MG63 (cell line): ENCODE measurements at places on chromosomes 12 and 14.

- DNase-seq = no peak
Measured at GRCh38 chr14:69351385-69351784, 46.7 kb downstream of the ERH start.

- no peak for DNase-seq
Measured at GRCh38 chr14:95023886-95024285, 133.4 kb downstream of the DICER1 start.

DNA sequence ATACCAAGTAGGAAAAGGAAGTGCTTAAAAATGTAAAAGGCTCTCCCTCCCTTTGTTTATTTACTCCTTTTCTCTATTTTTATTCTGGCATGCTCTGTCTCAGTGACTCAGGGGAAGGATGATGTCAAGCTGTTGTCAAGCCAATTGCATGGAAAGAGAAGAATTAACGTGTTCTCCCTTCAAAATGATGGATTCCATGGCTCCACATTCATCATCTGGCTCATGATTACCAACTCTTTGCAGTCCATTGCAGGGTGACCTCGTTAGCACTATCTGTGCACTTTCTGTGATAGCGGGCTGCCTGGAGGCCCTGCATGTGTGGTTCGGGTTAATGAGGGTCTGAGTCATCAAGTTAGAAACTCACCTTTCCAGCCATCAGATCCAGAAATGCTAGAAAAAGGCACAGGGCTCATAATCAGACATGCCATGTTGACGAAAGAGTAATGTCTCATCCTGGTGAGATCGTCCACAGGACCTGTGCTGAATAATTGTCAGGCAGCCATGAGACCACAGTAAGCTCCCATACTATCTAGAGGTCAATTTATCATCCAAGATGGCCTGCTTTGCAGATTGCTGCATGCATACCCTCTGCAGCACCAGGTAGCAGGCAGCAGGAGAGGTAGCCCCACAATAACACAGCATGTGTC is 79.2 kb upstream of the BTG1 start:
- DNase-seq = peak; percentile 47

DNA sequence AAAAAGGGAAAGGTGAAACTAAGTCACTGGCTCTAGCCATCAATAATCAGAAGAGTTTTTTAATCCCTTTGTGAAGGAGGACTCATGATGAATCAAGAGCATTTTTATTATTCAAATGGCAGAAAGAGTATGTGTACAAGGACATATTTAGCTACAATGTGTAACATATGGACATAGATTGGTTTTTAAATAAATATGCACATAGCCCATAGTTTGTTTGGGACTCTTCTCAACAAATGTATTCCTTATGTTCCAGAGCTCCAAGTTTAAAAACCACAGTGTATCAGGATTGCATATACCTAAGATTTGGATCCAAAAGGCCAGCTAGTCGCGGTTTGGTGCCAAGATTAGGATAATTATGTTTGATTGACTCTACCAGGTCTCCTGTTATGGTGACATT is 104.2 kb downstream of the C12orf50 start:
- no peak for DNase-seq

DNA sequence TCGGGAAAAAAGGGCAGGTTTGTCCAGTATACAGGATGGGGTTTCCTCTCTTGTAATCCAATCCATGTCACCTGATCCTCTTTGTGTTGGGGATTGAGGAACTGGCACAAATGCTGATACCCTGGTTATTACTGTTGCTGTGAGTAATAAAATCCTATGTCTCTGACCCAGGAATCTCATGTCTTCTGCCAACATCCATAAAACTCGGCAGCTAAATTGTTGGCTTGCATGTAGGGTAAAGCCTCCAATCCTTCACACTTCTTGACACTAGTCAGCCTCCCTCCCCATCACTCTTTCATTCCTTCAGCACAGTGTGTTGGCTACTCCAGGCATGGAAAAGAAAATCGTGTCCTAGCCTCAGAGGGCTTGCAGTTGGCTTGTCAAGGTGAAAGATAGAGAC is 9.2 kb upstream of the NOS1 start:
- no peak for DNase-seq

DNA sequence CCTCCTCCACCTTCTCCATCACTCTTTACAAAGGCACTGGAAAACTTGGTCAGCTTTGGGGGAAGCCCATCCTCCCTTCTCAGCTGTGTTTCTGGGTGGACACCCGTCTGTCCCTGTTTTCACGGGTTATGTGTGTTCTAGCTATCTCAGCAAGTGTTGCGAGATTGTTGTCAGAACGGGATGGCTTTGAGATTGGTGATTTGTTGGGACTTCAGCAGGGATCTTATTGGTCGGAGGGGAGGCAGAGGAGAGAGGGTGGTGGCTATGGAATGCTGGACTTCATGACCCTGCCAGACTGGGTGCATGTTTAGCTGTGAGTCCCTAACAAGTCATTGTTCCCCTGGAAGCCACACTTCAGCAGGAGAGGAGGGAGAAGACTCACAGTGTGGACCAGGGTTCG is 2.1 kb downstream of the USP5 start:
- no peak for DNase-seq

DNA sequence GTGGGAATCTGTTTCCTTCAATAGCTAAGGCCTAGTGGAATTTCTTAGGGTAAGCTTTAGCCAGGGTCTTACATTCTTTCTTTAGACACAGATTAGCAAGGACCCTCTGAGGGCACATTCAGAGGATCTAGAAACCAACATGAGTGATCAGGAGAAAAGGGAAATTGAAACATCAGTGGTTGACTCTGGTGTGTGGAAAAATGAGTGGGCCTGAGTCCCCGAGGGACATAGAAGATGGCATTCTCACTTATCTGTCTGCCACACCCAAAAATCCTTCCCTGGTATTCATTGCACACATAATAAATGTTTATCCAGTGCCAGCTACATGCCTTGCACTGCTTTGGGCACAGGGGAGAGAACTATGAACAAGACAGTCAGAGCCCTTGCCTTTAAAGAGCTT is 82.9 kb downstream of the SSPN start:
- DNase-seq = no peak

DNA sequence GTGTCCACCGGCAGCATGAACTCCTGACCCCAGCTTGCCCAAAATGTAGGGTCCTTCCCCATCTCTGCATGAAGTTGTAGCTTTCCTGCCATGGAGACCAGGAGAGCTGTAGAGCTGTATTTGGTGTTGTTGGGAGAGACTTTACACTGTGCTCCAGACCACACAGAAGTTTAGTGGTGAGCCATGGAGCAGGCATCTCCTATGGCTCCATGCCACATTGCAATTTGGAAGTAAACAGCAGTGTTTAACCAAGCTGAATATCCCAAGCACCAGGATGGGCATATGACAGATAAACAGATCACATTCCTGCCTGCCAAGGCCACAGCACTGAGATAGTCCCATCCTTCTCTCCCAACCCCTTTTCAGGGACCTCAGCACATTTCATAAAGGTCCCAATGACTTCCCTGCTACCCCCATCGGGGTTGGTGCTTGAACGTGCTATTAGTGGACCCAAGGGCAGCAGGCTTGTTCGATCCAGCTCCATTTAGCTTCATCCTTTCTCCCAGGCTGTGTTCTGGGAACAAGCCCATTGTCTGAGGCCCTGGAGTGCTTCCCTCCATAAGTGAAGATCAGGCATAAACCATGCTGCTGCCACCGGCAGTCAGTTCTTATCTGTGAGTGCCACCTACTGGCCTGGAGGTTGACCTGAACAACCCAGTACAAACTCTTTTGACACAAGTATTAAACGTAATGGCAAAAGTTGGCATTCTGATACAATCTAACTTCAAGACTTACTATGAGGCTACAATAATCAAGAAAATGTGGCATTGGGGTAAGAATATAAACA is 172.3 kb upstream of the ATXN7L3B start:
- peak; percentile 43 for DNase-seq

DNA sequence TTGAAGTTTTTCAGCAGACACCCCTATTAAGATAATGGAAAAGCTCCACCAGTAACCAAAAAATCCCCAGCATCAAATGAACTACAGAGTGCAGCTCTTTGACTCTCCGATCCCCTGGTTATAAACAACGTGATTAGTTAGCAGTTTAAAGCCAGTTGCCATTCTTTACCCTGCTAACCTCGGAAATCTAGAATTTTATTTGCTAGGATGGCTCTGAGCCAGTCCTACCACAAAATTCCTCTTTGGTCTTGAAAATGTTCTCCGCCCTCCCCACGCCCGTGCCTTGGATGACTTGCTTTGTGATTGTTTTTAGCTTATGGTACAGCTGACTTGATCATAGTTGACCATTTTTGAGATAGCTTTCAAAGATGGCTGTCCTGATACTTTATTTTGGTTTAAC is 1.2 kb downstream of the KLHDC2 start:
- no peak for DNase-seq

DNA sequence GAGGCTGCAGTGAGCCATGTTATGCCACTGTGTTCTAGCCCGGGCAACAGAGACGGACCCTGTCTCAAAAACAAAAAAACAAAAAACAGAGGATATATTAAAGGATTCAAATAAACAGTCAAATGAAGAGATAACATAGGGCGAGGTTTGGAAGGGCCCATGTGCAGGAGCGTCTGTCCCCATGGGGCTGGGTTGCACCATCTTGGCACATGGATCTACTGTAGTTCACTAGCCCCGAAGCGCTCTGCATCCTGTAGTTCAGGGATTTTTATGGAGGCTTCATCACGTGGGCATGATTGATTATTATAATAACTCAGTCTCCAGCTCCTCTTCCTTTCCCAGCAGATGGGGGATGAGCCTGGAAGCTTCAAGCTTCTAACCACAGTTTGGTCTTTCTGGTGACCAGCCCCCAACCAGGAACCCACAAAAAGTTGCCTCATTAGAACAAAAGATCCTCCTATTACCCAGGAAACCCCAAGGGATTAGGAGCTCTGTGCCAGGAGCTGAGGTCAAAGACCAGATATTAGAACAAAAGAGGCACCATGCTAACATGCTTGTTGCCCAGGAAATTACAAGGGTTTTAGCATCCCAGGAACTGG is 59.9 kb downstream of the HCAR2 start:
- DNase-seq = no peak

DNA sequence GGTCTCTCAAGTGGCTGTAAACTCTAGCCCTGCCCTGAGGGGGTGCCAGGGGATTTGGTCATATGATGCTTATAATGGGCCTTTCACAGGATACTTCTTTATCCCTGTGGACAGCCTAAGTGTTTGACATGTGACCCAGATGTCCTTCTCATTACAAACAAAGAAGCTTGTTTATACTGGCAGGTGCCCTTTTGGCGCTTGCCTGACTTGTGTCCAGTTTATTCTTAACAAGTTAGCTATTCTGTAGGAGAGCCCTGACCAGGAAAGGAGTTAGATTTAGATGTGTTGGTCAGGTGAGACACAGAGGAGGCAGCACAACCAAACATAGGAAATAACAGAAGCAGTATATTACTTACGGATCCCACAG is 51.9 kb downstream of the CCDC91 start:
- no peak for DNase-seq

DNA sequence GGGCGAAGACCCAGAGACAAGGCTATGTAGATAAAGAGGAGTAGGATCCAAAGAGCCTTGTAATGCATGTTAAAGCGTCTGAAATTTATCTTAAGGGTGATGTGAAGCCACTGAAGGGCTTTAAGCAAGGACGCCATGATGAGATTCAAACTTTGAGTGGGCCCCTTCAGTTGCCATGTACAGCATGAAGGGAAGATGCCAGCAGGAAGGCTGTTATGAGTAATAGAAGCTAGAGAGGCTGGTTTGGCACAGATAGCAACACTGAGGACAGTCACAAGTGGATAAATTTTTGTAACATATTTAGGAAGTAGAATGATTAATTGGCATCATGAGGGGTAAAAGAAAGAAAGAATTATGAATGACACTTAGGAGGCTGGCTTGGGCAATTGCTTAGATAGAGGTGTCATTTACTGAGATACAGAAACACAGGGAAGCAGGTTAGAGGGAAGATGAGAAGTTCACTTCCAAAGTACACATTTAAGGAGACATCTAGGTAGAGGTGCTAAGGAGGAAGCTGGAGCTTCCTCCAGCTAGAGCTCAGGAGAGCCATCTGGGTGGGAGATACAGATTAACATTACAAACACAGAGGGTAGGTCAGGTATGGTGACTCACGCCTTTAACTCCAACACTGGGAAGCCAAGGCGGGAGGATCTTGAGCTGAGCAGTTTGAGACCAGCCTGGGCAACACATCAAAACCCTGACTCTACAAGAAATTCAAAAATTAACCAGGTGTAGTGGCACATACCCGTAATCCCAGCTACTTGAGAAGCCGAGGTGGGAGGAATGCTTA is 13.7 kb downstream of the ATG2B start:
- DNase-seq = no peak

DNA sequence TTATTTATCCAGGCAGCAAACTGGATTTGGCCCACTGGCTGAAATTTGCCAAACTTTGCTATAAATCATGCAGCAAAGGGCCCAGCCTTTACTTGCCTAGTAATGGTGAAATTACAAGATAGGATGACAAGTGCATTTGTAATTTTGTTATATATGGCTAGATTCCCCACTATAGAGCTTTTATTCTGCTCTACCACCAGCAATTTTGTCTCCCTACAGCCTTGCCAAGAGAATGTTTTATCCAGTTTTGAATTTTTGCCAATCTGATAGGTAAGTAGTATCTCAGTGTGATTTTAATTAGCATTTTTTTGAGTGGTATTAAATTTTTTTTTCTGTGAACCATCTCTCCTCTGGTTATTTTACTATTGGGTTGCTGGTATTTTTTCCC is 161.6 kb downstream of the SLC41A2 start:
- DNase-seq = peak; percentile 28

DNA sequence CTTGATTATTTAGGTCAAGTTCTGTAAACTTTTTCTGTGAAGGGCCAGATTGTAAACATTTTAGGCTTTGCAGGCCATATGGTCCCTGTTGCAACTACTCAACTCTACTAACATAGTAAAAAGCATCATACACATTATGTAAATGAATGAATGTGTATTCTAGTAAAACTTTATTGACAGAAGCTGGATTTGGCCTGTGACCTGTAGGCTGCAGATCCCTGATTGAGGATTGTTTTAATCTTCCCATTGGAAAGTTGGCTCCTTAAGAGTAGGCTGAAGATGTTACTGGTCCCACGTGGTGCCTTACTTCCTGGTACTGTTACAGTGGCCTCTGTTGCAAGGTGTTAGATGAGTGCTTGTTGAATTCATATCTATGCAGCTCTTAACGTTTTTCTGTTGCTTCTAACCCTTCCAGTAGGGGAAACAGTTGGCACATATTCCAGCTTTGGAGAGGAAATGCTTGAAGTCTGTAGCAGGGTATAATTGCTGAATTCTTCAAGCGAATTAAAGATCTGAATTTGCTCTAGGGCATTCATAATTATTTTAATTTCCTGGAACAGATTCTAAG is 133.6 kb upstream of the DNM1L start:
- no peak for DNase-seq

DNA sequence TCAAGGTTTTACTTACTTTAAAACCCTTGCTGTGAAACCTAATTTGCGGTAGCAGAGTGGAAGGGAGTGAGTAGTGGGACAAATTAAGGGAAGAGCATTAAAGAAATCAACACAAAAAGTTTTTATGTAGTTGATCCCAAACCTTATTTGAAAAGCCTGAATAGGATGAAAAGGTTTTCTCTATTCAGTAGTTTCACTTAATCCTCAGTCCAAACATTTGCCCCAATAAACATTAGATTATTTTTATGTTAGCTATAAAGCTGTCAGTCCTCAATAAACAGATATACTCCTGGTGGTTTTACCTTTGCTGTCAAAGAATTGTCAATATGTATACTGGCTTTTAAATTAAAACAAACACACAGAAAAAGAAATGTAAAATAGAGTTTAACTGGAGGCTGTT is 136.0 kb downstream of the PAX9 start:
- DNase-seq = no peak
